ENCODE measurements at places on chromosomes 11 and 22.

- DNase-seq, result no peak
Measured at GRCh38 chr11:73916435-73916834, 34.4 kb upstream of the DNAJB13 start.

GRCh38 chr11:45414088-45414487, 127.9 kb upstream of the SYT13 start:
- DNase-seq, result no peak

- DNase-seq, result no peak
Measured at GRCh38 chr22:22196018-22196533, 48.5 kb upstream of the VPREB1 start.

DNA sequence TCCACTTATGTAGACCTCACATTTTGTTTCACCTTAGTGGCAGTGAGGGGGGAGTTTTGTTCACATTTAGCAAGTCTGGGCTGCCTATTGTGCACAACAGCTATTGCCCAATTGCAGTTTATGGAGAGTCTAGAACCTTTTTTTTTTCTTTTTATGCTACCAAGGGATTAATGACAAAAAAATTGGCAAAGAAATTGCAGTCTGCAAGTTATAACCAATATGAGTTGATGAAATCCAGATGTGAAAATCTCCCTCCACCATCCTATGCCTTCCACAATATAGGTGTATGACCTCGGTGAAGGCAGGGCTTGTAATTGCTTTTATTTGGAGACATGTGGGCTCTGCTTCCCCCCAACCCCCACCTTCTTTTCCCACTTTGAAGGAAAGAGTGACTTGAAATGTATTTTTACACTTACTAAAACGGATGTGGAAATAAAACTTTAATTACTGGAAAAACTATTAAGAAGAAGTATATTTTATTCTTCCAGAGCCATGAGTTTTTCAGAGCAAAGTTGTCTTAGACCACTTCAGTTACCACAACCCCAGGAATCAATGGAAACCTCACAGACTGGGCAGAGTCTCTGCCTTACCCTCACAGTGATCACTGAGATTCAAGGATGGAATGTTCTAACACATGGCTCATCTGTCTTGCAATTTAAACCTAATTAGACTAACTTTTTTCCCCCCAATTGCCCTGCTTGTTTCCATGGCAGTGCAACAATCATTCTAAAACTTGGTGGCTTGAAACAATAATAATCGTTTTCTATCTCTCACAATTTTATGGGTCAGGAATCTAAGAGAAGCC, 120.8 kb upstream of the SLC5A12 start:
- DNase-seq, result no peak

GRCh38 chr22:36194971-36195370, 6.6 kb downstream of the APOL4 start:
- DNase-seq, result peak; percentile 30

DNA sequence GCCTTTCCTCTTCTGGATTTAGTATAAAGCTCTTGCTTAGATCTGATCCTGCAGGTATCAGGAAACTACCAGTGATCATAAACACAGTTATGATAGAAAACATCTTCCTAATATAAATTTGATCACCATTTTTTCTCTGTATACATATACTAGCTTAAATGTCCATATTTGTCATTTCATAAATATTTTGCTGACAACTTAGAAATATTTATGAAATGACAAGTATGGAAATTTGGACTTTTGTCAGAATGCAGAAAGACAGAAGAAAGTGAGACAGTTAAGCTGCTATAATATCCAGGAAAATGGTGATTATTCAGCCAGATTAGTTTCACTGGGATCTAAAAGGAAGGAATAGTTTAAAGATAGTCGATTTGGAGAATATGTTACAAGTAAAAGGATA, 22.8 kb upstream of the TRIM21 start:
- no peak for DNase-seq

- no peak for DNase-seq
Measured at GRCh38 chr22:45756558-45756957, 84.9 kb downstream of the ATXN10 start.

Data from activated naive CD8-positive, alpha-beta T cell treated with anti-CD3 and anti-CD28 coated beads for 36 hours (primary cell).